Activated CD8-positive, alpha-beta memory T cell treated with anti-CD3 and anti-CD28 coated beads for 1 hour (primary cell): ENCODE measurements at places on chromosomes 4 and X.

DNA sequence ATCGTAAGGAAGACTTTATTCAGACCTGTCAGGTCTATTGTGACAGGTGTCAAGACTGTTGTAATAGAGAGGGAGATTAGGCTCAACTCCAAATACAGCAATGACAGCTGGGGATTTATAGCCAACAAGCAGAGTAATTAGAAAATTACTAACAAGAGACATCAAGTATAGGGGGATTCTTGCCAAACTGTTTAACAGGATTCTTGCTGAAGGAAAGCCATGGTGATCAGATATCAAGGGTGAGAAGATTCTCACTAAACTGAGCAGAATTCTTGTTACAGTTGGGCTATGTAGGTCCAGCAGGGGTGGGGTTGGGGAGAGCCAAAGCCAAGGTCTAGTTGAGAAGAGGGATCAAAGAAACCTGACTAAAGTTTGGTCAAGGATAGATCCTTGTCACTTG lies 461.0 kb upstream of the GALNT7 start:
- DNase-seq, result no peak

DNA sequence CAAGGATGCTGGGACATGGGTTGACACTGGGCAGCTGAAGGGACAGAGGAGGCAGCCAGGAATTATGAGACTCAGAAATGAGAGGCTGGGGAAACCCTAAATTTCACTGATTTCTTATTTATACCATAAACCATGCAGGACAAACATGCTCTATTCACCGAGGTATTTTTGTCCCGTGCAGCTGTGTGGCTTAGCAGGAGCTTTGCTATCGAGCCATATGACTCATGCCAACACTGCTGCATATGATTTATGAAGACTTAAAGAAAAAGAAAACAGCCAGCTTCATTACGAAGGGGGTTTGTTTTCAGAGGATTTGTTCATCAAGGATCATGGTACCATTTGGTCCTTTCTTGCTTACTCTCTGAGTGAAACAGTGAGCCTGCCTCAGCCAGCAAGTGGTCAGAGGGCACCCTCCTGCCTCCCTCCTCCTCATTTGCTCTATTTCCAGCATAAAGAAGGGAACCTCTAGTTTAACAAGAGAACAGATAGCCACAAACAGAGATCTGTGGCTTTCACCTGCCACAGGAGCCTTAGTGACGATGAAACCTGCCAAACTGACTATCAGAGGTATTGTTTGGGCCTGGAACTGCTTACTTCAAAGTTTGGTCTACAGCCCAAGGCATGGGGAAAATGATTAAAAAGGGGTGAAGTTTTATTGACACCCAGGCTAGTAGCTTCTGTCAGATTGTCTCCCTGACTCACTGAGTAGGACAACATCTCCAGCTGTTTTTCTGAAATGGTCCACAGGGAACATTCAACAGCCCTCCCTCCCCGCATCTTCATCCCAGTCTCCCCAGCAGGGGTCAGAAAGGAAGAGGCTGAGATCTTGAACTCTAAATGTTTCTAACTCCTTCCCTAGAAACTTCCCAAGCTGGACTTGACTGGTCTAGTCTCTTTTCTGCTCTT lies 80.1 kb upstream of the MAML3 start:
- DNase-seq, result no peak

GRCh38 chr4:118807659-118808058 lies 28.3 kb downstream of the SEC24D start:
- no peak for DNase-seq

- DNase-seq, result no peak
Measured at GRCh38 chr4:136476753-136477152, 1055.5 kb downstream of the PCDH18 start.

- DNase-seq, result no peak
Measured at GRCh38 chrX:46737041-46737440, 21.9 kb downstream of the SLC9A7 start.

DNA sequence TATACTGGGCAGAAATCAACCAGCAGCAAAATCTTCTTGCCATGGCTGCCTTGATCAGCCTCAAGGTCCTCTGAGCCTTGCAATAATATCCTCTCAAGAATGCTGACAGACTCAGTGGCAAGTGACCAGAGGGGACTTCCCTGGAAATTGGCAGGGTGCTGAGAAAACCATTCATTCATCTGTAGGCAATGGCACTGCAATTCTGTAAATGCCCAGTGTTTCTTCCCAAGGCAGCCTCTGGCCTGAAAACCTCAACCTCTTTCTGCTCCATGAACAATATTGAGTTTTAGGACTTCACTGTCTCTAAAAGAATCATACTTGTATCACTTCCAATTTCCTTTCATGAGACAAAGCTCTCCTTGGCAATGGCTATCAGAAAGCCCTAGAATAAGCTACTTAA lies 754.3 kb upstream of the TENM3 start:
- no peak for DNase-seq

DNA sequence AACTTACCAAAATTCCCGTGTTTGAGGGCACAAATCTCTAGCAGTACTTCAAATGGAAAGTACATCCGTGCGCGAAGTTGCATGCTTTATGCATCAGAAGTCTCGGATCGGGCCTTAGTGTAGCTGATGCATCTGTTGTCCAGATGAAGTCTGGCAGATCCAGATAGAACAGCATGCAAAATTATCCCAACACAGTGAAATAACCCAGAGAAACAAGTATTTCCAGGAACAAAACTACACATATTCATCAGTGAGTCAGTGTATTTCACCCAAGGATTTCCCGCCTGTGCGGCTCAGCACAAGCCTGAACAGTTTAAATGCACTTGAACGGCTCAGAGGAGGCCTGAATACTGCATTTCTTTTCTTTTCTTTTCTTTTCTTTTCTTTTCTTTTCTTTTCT lies 27.4 kb upstream of the CLDN24 start:
- DNase-seq, result no peak

- no peak for DNase-seq
Measured at GRCh38 chr4:170247596-170247995, 157.8 kb upstream of the AADAT start.

- DNase-seq, result no peak
Measured at GRCh38 chr4:172096786-172097185, 283.6 kb downstream of the GALNTL6 start.

DNA sequence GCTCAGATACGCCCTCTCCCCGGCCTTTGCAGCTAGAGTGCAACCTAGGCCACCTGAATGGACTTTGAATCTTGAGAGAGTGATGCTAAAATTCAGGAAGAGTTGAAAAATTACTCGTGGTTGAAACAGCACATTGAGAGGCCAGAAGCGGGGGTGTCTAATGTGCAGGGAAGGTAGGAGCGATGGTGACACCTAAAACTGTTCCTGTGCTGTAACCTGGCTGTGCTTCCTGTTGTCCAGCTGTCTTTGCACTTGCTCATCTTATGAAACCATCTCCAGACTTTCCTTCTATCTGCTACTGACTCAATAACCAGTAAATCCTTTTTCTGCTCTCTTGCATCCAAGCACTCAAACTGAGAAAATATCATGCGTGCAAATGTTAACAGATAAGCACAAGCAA lies 106.4 kb upstream of the RPS6KA3 start:
- no peak for DNase-seq

DNA sequence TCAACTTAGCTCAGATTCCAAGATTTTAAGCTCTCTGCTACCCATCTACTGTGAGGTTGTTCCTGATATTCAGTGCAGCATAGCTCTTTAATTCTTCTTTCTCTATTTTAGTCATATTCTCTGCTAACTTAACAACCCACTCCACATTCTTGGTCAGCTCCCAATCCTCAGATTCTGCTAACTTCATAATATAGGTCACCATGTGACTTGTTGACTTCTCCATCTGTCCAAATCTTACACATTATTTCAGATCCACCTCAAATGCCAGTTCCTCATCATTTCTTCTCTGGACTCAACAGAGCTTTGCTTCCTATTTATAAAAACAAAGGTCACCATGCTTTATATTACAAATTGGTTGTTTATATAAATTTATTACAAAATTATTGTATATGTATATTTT lies 29.3 kb upstream of the RXFP1 start:
- no peak for DNase-seq

- peak; percentile 30 for DNase-seq
Measured at GRCh38 chr4:78776729-78777575, 802 bp downstream of the BMP2K start.

- no peak for DNase-seq
Measured at GRCh38 chr4:40730091-40730679, 19.6 kb upstream of the NSUN7 start.

- no peak for DNase-seq
Measured at GRCh38 chr4:95045429-95045828, 287.7 kb downstream of the BMPR1B start.

DNA sequence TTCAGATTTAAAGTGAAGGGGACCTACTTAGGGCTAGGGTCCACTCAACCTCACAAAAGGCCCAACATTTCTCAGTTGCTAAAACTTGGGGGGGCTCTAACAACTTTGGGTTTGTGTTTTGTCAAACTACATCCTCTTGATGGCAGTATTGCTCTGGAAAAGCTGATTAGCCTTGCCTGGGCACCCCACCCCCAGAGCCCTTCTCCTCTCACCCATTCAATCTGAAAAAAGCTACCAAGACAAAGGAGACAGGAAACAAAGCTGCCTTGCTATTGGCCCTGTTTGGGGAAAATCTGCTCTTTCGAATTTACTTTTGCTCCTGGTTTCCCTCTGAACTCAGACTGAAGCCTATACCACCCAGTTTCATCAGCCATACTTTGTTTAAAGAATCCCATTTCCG lies 195.2 kb upstream of the STK26 start:
- DNase-seq, result no peak

DNA sequence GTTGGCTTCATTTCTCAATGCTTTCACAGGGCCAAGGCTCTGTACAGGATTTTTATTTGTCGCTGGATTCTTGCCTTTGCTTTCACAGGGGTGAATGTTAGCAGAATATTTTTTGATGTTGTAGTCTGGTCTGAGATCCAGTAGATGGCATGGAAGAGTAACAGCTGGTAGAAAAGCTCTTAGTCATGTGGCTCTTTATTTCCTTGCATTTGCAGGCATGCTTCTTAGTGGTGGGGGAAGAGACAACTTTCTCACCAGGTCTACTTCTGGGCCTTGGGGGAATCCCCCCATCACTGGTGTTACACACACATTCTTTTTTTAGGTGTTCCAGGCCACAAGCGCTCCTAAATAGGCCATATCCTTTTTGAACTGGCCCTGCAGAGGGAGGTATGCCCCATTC lies 58.2 kb upstream of the DKK2 start:
- DNase-seq, result no peak

- no peak for DNase-seq
Measured at GRCh38 chrX:127390316-127390715, 570.8 kb downstream of the PRR32 start.

DNA sequence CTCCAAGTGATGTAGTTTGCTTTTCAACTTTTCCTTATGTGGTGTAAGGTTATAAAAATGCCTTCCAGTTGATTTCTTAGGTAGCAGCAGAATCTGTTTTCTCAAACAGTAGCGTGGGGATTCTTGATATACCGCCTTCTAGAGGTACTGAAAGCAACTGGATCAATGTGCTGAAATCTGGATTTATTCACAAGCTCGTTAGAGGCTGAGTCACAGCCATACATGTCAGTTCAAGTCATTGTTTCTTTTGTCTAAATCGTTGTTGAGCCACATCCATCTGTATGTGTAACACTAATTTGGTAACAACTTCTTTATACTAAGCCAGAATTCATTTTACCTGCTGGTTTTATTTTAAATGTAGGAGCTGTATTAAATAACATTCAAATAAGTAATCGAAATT lies 200.0 kb upstream of the MAD2L1 start:
- DNase-seq, result no peak

GRCh38 chr4:1049591-1049905 lies 38.1 kb downstream of the FGFRL1 start:
- DNase-seq, result no peak

DNA sequence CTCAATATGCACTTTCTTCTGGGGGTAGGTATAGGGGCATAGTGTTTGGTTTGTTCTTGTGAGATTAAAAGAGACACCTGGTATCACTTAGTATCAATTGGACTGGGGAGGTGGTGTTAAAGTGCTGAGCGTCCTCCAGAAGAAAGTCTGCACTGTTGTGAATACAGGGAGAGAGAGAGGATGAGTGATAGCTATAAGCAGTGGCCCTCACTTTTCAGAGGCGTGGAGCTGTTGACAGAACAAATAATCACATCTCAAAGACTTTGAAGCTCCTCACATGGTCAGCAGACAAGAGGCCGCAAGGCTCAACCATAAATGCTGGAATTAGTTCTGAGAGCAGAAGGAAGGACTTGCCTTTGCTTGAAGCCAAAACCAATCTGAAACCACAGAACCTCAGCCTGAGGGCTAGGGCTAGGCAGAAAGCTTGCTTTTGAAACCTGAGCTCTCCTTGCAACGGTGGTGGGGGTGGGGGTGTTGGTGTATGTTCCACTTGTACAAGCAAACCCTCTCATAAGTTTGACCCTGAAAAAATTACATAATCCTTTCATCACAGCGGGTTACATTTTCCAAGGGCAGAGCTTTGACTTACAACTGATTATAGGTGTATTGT lies 123.2 kb upstream of the SCML1 start:
- no peak for DNase-seq

GRCh38 chr4:7240306-7240705 lies 48.0 kb downstream of the SORCS2 start:
- no peak for DNase-seq

- DNase-seq, result no peak
Measured at GRCh38 chr4:45554423-45554822, 569.4 kb downstream of the GABRG1 start.

DNA sequence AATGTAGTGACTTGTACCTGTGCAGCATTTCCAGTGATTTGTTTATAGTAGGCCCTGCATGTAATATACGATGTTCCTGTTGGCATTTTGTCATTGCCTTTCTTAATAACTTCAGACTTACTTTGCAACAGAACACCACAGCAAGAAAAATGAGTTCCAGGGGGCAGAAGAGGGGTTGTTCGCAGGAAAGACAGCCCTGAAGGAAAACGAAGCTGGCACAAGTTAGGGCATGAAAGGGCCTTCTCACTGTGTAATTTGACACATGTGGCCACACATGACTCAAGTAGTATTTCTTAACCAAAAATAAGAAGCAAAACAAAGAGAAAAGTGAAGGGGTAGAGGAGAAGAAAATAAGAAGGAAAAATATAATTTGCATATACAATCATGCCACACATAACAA lies 265.8 kb upstream of the SMIM31 start:
- DNase-seq, result no peak

GRCh38 chr4:53267026-53267425 lies 98.8 kb downstream of the SCFD2 start:
- no peak for DNase-seq

DNA sequence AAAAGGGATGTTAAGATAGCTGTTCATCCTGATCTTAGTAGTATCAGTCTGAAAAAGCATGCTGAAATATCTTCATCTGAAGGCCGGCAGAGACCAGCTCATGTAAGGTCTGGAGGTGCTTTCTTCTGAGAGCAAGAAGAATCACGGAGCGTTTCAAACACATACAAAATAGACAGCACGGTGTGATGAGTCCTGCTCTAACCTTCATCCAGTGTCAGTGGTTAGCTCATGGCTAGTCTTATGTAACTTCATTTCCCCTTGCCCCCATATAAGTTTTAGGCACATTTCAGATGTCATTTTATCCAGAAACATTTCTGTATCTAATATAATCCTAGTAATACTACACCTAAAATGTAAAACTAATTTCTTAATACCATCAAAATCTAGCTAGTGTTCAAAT lies 27.8 kb downstream of the ADD1 start:
- no peak for DNase-seq

GRCh38 chrX:3468031-3468430 lies 121.6 kb upstream of the MXRA5 start:
- no peak for DNase-seq
